CD4-positive, alpha-beta T cell treated with Interleukin-6 at 100 ng/mL for 8 hours (primary cell): ENCODE measurements at places on chromosomes 1 and 21.

DNA sequence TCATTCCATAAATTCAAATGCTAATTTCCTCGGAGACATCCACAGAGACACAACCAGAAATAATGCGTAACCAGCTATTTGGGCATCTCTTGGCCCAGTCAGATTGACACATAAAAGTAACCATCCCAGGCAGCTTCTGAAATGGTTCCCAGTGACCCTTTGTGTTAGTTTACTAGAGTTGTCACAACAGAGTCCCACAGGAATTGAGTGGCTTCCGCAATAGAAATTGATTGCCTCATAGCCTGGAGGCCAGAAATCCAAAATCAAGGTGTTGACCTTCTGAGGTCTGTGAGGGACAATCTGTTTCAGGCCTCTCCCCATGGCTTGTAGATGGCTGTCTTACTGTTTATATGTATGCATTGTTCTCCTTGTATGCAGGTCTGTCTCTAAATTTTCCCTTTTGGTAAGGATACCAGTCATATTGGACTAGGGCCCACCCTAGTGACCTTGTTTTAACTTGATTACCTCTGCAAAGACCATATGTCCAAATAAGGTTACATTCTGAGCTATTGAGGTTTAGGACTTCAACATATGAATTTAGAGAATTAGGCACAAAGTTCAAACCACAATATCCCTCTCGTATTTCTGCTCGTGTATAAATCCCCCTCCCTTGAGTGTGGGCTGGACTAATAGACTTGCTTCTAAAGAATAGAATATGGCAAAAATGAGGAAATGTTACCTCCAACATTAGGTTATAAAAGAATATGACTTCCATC, 78.2 kb upstream of the FGGY start:
- no peak for DNase-seq

DNA sequence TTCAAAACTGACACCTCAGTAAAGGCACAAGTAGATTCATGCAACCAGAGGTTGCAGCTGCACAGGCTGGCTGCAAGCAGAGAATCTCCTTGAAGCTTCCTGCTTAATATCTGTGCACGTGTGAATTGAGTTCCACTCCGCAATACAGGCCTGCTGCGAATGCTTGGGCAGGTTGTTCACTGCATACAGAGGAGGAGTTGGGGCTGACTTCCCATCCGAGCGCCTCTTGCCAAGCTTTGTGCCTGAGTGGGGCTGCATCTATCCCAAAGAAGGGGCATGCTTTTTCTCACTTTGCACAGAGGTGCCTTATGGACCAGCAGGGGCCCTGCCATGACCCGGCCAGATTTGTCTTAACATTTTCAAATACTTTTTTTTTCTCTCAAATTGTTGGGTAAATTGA, 17.9 kb upstream of the PADI1 start:
- DNase-seq = no peak

- no peak for DNase-seq
These were observed 199.7 kb downstream of the GRIK3 start for GRCh38 chr1:36834586-36834985.

DNA sequence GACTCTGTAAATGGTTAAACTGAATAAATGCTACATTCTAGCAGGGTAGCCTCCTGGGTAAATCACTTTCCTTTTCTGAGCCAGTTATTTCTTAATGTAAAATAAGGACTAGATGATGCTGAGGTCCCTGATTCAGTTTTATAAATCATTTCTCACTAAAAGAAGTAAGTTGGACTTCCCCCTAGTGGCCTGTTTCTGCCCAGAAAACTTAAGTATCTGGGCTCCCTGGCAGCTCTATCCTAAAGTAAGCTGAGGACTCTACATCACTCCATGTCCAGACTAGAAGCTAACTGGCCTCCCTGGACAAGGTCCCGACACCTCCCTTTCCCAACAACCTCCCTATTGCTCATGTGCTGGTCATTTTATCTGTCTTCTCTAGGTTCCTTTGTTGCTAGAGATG, 3.0 kb downstream of the GPN2 start:
- peak; percentile 11 for DNase-seq

- DNase-seq = no peak
These were observed 5.4 kb downstream of the GJA8 start for GRCh38 chr1:147907786-147908509.

DNA sequence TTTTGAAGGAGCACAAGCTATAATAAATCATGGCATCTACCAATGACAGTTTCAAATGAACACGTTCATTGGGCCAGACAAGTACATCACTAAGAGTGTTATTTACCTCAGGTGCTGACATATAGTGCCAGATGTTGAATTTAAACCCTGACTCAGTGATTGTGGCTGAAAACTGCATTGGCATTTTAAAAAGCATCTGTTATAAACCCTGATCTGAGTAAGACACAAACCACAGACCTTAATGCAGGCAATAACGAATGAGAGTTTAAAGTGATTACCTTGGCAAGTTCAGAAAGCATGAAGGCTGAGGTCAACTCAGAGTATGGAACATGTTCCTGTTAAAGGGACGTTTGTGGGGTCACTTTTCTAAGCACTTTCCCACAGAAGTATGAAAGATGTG, 865.1 kb upstream of the TMPRSS15 start:
- no peak for DNase-seq

GRCh38 chr1:109531826-109532364, 7.8 kb upstream of the GPR61 start:
- DNase-seq = no peak

DNA sequence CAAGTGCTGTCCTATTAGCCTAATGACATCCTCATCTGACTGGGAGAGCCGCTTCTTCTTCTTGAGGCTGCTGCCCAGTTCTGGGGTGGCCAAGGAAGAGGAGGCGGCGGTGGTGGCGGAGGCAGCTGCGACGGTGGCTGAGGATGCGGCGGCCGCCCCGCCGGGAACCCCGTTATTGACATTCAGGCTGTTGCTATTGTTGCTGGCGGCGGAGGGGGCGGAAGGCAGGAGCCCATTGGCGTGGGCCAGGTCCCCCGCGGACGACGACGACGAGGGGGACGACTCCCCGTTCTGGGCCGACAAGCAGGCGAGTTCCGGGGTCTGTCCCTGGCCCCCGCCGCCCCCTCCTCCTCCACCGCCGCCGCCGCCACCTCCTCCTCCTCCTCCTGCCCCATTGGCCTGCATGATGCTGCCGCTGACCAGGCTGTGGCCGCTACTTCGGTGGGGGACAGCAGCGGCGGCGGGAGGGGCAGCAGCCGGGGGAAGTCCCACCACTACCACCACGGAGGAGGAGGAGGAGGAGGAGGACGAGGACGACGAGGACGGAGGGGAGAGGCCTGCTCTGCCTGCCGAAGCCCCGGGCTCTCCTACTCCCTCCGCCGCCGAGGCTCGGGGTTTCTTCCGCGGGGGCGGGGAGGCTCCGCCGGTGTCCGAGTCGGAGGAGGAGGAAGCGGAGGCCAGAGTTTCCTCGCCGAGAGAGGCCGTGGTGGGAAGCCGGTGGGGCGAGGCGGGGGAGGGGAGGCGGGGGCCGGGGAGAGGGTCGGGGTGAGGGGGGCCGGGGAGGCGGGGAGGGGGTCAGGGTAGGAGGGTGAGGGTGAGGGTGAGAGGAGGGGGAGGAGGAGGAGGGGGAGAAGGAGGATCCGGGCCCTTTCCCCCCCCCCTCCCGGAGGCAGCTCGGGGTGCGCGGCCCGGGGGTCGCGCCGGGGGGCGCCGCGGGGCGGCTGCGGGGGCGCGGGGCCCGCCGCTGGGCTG, 610 bp downstream of the WDR26 start:
- DNase-seq = peak; percentile 29

DNA sequence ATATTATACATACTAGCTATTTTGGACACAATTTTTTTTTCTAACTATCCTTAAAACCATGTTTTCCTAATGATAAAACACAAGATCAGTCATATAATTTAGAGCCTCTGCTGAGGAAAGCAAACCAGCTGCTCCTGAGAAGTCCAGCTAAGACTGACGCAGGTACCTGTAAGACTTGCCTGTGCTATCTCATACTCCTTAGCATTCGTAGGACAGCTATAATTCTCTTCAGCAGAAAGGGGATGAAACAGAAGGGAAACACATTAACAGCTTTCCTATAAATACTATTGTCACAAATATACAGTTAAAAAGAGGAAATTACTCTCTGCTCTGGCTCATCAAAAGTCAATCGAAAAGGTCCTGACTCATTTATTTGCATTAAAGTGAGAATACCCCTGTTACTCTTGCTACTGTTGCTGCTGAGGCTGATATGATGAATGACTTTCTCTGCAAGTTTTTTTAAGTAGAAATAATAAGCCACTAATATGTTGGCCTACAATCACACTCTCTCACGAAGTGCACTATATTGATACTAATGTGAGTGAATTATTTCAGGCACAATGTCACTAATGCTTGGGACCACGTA, 757.1 kb downstream of the KCNT2 start:
- DNase-seq = no peak
